ENCODE measurements at places on chromosomes 2 and 18.

GRCh38 chr2:176098366-176099158 lies 1.0 kb upstream of the HOXD12 start:
- no peak for DNase-seq

- DNase-seq, result peak; percentile 67
Observed at GRCh38 chr2:233413559-233414272, 59.4 kb downstream of the DGKD start.

DNA sequence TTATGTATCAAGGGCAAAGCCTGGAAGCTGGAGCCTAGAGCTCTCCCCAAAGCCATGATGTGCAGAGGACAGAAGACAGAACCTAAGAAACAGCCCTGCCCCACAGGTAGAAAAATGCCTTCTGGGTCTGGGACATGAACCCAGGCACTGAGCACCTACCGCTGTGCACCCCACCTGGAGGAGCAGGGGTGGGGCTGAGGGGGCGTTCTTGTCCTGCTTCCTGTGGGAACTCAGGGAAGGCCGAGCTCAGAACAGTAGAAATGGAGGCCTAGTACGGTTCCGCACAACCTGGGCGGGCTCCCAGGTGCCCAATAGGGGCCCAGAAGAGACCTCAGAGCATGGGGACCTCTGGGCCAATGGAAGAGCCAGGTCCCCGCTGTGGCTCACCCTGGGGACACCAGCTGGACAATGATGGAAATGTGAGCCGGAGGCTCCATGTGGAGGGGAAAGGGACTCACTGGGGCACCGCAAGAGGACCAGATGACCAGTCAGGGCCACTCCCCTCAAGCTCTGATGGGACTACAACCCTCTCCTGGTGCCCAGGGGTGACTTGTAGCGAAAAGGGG lies 3.2 kb downstream of the CRACDL start:
- no peak for DNase-seq

DNA sequence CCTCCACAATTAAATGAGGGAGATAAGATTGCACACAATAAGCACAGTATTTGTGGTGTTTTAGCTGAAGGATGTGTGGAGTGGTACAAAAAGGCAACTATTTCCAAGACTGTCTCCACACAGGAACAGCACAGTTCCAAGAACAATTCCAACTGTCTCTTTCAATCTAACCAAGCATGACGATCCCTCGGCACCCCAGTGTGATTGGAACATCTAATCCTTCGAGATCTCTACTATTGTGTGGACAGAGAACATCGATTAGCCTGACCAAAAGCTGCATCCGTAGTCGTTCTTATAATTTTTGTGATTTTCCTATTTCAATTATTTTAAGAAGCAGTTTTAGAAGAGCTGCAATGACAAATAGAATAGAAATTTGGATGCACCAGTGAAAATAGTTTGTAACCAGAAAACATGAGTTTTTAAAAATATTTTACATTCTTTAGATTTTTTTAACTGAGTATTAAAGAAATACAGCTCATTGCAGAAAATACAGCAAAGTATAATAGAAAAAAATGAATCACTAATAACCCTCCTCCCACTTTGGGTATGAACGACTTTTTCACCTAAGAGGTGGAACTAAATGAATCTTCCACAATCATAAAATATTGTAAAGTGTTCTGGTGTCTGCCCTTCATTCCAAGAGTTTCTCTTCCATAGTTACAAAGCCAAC lies 76.4 kb upstream of the CABLES1 start:
- DNase-seq, result no peak

- DNase-seq, result no peak
Observed at GRCh38 chr2:148674063-148675020, 29.8 kb downstream of the EPC2 start.

DNA sequence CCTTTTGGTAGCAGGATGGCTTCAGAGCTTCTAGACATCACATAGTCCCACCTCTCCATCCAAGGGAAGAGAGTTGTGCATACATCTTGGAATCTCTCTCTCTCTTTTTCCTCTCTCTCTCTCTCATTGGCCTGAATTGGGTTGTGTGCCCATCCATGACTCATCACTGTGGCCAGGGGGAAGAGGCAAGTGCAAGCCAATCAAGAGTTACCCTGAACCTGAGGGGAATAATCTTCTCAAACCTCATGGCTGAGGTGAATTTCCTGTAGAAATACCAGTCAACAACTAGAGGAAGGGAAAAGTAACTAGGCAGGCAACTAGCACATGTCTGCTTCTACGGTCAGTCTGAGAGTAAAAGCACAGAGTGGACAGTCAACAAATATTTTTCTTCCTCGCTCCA lies 7.3 kb upstream of the CHN1 start:
- DNase-seq, result no peak

- DNase-seq, result no peak
Observed at GRCh38 chr2:65622951-65623535, 190.6 kb upstream of the SPRED2 start.

DNA sequence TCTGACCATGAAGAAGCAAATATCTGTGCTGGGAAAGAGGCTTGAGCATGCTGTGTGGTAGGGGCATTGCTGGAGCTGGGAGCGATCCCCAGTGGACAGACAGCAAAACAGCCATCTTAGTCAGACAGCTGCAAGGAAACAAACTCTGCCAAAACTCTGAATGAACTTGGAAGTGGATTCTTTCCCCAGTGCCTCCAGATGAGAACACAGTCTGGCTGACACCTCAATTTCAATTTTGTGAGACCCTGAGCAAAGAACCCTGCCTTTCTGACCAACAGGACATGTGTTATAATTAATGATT lies 23.2 kb upstream of the FAP start:
- no peak for DNase-seq

- DNase-seq, result no peak
Observed at GRCh38 chr18:55455938-55456337, 132.1 kb downstream of the TCF4 start.

DNA sequence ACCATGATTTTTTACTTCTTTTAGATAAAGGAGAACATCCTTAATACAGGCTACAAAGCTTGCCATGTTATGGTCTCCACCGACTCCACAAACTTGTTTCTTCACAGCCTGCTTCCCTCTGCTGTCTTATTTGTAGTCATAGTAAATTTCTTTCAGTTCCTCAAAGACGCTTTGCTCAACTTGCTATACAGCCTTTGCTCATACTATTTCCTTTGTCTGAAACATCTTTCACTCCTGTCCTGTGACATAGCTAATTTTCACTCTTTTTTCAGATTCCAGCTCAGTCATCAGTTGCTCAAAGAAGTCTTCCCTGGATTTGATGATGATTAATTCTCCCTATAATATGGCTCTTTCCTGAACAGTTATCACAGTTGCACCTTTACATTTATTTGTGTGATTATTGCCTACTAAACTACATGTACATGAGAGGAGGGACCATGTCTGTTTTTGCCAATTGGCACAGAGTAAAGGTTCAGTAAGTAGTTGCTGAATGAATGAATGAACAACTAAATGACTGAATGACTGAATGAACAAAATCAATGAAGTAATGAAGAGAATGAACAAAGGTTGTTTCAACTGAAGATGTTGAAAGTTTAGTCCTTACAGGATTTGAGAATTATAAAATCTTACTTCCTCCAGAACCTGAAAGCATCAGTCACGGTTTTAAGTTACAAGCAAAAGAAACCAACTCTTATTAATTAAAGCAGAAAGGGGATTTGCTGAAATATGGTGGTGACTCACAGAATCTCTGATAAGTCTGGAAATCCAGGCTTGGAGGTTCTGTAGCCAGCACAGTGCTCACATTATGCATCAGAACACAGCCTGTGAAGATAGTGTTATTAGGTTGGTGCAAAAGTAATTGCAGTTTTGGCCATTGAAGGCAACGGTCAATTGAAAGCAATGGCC lies 186.4 kb upstream of the FAM98A start:
- DNase-seq, result no peak

- no peak for DNase-seq
Observed at GRCh38 chr2:133213651-133214050, 354.6 kb downstream of the NCKAP5 start.

- no peak for DNase-seq
Observed at GRCh38 chr2:172098650-172099471, 3.8 kb downstream of the DLX2 start.

- DNase-seq, result peak; percentile 84
Observed at GRCh38 chr2:128318776-128319464, at the start of gene HS6ST1. Gene HS6ST1, minus strand, starts transcription at chr2:128318868. Its CDS starts 305 bp downstream, at chr2:128318563.

DNA sequence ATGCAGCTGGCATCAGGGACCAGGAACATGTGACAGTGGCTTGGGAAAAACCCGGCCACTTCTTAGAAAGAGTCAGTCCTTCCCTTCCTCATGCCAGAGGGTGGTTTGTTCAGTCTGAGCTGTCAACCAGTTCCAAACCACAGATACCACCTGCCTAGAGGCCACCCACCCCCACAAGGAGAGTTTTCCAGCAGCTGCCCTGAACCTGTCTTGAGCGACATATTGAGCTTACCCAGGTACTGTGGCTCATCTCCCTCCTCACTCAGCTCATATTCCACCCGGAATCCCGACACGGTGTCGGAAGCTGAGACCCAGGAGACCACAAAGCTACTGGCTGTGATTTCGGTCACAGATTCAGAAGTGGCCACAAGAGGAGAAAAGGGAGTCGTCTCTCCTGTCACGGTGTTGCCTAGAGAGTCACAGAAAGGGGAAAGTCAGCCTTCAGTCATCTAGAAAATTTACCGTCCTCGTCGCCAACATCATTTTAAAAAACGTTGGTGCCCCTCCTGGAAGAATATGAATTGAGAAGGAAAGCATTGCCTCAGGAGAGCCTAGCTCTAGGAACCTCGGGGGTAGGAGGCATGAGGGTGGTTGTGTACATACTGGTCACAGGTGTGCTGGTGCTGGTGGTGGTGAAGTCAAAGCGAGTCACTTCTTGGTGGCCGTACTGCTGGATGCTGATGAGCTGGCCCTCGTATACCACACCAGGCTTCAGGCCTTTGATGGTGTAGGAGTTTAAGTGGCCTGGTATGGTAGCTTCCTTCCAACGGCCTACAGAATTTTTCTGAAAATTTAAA lies 26.3 kb downstream of the FN1 start:
- no peak for DNase-seq

DNA sequence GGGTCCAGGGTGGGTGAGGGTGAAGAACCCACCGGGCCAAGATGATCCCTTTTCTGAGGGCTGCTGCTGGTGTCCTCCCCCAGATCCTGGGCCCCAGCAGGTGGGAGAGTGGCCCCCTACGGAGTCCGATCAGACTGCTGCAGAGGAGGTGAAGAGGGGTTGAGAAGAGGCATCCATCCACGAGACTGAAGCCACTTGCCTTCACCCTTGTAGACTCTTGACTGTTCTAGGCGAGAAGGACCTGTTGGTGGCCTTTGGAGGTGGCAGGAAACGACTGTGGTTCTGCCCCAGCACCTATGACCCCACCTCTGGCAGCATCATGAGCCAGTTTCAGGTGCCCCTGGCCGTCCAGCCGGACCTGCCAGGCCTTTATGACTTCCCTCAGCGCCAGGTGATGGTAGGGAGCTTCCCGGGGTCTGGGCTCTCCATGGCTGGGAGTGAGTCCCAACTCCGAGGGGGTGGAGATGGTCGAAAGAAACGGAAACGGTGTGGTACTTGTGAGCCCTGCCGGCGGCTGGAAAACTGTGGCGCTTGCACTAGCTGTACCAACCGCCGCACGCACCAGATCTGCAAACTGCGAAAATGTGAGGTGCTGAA lies 1.5 kb downstream of the TET3 start:
- no peak for DNase-seq

- no peak for DNase-seq
Observed at GRCh38 chr2:101410746-101411145, 23.4 kb upstream of the CREG2 start.

DNA sequence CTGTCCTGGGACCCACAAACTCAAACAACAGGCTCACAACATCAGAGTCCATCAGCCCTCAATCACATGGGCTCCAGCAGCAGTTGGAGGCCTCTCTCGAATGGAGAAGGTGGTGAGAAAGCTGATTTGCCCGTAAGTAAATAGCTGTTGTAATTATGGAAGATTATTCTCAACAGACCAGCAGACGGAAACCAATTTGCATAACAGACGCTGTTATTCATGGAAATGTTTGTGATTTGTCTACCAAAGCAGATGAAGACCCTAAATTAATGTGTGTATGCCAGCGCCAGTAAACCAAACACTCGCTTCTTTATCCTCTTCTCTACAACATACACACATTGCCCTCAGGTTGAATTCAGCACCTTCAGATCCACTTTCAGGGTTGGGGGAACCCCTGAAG lies 23.4 kb upstream of the GALNT14 start:
- DNase-seq, result no peak

GRCh38 chr2:230706053-230706521 lies 6.6 kb upstream of the CAB39 start:
- no peak for DNase-seq

DNA sequence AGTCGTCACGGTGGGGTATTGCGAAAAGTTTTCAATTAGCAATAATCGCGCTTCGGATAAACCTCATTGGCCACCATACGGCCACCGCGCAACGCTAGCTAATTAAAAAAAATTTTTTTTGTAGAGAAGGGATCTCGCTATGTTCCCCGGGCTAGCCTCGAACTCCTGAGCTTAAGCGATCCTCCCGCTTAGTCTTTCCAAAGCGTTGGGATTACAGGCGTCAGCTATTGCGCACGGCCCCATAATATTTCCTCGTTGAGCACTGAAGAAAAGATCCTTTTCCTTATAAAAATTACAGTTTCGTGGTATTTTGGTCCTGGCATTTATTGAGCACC lies 759 bp upstream of the ACTR1B start:
- no peak for DNase-seq

DNA sequence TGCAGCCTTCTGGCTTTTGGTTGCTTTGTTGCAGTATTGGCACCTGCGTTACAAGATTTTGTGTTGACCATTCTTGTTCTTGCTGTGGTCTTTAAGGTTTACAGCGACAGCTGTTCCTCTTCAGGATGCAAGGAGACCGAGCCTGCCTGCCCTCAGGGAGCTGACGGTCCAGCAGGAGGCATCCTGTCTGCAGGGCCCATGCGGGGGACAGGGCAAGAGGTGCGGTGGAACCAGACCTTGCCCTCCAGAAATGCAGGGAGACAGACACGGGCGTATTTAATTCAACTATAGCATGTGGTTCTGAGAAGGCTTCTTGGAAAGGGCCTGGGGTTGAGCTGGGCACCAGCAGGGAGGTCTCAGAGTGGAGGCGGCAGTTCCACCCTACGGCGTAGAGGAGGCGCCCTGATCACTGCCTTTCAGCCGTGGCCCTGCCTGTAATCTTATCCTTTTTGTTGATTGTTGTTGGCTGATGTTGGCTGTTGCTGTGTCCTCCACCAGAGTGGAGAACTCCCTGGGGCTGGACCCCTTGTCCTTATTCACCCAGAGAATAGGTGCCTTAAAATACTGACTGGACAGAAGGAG lies 71.7 kb downstream of the HPCAL1 start:
- no peak for DNase-seq

GRCh38 chr2:118165595-118165994 lies 77.3 kb downstream of the INSIG2 start:
- DNase-seq, result no peak

- DNase-seq, result no peak
Observed at GRCh38 chr2:241799522-241800197, 9.3 kb upstream of the NEU4 start.

DNA sequence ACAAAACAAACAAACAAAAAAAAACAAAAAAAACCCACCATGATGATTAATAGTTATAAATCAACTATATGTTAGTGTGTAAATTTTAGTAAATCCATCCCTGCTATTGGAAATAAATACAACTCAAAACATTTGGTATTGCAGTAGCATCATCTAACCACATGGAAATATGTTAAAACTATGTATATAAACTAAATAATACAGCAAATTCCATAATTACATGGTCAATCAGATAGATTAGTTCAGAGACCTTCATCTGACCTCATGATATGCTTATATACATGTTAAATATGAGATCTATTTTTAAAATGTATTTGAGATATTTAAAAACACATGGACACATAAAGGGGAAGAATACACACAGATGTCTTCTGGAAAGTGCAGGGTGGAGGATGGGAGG lies 384.2 kb downstream of the TMX3 start:
- no peak for DNase-seq

- DNase-seq, result no peak
Observed at GRCh38 chr2:150296770-150297546, 190.5 kb downstream of the RND3 start.
